Stimulated activated CD8-positive, alpha-beta memory T cell treated with anti-CD3 and anti-CD28 coated beads, Interleukin-7, amount 100 ng/mL, for 4 hours (primary cell): ENCODE measurements at places on chromosomes 1 and 21.

- DNase-seq = no peak
These were observed 336.6 kb downstream of the USH2A start for GRCh38 chr1:216086678-216087077.

- DNase-seq = no peak
These were observed 665.5 kb downstream of the USP25 start for GRCh38 chr21:16395285-16395684.

GRCh38 chr1:192474080-192474683, 101.4 kb upstream of the RGS1 start:
- no peak for DNase-seq

DNA sequence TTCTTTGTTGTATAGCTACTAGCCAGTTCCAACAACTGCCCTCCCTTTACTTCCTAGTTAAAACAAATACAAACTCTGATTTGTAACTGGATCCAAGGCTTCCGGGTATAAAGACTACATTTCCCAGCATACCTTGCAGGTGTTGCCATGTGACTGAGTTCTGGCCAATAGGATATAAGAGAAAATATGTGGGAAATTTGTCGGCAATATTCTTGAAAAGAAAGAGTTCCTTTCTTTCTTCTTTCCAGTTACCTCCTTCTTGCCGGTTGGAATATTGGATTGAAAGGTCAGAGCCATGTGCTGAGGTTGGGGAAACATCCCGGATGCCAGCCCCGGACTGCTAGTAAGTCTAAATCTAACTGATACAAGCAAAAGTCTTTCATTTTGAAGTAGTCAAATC, 23.0 kb upstream of the ZBTB40 start:
- no peak for DNase-seq

- peak; percentile 34 for DNase-seq
These were observed 1.6 kb downstream of the CD247 start for GRCh38 chr1:167516404-167517388.

GRCh38 chr1:30255111-30255724, 468.2 kb downstream of the MATN1 start:
- no peak for DNase-seq

- DNase-seq = no peak
These were observed 61.6 kb downstream of the EDEM3 start for GRCh38 chr1:184693011-184693410.

DNA sequence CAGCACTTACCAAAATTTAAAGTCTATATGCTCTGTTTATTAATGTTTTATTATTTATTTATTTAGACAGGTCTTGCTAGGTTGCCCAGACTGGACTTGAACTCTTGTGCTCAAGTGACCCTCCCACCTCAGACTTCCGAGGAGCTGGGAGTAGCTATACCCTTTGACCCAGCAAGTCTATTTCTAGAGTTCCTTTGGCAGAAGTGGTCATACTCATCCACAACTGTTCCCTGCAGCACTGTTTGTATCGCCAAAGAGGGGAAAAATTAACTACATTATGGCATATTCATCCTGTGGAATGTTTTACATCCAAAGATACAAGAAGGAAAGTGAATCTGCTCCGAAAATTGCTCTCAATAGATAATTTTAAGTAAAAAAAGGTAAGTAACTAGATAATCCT, 28.5 kb downstream of the CACNA1S start:
- no peak for DNase-seq

- no peak for DNase-seq
These were observed 84.7 kb upstream of the SLC25A33 start for GRCh38 chr1:9454494-9455066.
